ENCODE measurements at places on chromosomes 2 and 18. TPM values are rescaled to one million over a fixed set of nuclear protein-coding genes. Genes with fewer than 3 reads are reported as not detected.

DNA sequence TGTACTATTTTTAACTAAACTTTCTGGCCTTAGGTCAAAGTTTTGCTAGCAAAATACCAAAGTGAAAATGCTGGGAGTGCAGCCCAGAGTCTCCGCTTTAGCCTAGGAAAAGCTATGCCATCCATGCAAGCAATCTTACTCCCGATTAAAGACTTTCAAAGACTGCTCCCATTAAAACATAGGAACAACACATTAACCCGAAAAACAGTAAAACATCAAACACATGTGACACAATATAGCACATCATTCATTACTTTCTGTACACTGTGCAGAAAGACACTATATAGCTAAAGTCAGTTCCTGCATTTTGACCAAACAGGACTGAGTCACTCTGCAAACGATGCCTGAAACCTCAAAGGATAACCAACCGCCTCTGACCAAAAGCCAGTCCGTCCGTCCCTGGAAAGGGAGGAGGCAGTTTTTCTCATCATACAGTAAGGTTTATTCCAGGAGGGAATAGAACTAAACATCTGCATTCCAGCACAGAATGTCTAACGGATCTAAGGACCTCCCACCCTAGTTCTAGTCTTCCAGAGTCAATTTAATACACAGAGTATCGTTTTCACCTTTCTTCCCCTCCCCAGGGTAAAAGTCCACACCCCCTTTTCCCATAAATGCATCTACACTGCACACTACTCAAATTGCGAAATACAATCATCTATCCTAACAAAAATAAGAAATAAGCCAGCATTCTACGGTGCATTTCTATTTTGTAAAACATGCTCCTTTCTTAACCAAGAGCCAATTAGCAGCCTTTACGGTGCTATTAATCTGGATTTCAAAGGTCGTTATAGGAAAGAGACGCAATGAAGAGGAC, 1.7 kb downstream of the ROCK2 start:
- DNase-seq: no peak

DNA sequence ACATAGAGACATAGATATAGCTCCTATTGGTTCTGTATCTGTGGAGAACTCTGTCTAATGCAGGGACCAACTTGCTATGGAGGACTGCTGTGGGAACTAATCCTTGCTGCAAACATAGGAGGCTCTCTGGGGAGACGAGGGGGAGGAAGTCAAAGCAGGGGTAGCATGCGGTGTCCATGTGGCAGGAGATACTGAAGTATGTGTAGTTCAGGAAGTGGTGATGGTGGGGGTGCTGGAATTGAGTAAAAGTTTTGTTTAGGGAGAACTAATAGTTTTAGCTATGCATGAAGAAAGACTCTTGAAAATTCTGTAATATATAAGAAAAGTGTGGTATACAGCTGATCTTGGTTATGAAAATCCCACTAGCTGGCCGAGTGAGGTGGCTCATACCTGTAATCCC, 62.0 kb downstream of the ANKRD44 start:
- DNase-seq: no peak

- no peak for DNase-seq
Observed at GRCh38 chr2:224023188-224023587, 15.9 kb downstream of the SERPINE2 start.

DNA sequence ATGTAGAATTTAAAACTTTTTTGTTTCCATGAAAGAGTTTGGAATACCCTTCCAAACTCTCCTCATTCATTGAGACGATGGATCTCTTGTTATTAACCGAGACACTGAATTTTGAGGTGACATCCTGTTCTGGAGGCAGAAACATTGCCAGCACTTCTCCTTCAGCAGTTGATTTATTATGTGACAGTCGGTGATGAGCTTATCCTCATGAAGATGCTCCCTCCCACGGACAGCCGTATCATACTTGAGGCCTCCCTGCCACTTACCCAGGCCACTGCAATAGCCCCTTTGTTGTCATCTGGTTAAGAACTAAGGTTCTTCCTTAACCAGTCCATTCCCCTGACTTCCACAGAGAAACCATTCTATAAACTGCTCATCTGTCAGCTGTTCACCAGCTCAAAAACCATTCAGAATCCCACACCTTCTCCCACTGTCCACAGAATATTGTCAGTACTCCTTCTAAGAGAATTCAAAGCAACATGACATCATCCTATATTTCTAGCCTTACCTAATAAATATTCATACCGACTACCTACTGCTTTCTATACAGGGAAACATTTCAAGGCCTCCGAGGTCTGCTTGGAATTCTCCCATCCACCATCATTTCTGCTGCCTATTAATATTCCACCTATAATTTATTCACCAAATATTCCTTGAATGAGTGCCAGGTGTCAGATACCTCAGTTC, 139.0 kb upstream of the TRIB2 start:
- no peak for DNase-seq

- DNase-seq: no peak
Observed at GRCh38 chr18:56903686-56904085, 243.2 kb upstream of the BOD1L2 start.

GRCh38 chr2:20092901-20093235, 41.4 kb upstream of the LAPTM4A start:
- DNase-seq: no peak

DNA sequence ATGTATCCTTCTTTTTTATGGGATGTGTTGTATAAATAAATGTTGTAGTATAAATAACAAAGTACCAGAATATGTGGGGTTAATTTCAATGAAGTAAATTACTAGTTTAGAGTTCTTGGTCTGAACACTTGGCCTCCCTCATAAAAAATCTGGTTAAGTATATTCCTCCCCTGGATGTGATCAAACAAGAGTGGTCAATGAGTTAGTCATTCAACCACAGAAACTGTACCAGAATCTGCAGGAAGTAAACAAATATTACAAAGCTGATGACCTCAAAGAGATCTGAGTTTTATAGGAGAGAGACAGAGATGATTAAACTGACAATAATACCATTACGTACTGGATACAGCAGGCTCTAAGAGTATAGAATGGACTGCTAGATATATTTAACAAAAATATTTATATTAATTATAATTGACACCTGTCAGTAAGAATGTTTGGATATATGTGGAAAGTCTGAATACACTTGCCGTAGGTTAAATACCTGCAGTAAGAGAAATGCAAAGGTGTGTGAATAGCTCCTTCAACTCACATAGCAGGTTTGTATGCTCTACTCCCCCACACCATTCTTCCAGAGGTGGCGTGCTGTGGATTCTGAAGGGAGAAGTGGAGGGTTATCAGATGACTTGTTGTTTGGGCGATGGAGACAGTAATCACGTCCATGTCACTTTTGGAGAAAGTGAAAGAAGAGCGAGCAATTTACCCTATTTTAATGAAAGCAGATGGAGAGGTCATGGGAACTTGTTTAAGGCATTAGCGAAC, 108.3 kb upstream of the LRATD1 start:
- DNase-seq: no peak

DNA sequence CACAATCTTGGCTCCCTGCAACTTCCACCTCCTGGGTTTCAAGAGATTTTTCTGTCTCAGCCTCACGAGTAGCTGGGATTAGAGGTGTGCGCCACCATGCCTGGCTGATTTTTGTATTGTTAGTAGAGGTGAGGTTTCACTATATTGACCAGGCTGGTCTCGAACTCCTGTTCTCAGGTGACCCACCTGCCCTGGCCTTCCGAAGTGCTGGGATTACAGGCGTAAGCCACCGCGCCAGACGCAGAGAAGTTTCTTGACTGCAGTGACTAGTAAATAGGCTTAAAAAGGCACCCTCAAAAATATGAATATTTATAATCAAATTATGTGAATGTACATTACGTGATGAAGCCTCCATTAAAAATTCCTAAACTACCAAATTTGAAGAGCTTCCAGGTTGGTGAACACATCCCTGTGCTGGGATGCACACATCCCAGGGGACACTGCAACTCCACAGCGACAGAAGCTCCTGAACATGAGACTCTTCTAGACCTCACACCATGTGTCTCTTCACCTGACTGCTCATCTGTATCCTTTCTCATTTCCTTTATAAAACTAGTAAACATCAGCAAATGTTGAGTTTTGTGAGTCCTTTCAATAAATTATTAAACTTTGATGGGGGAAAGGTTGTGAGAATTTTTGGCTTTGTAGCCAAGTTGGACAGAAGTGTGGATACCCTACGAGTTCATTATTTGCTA, 203.3 kb upstream of the SPOPL start:
- no peak for DNase-seq

- no peak for DNase-seq
Observed at GRCh38 chr2:7025082-7025481, 107.9 kb downstream of the RNF144A start.

ZNF521 gene
- 18.7 TPM for total RNA-seq

DNA sequence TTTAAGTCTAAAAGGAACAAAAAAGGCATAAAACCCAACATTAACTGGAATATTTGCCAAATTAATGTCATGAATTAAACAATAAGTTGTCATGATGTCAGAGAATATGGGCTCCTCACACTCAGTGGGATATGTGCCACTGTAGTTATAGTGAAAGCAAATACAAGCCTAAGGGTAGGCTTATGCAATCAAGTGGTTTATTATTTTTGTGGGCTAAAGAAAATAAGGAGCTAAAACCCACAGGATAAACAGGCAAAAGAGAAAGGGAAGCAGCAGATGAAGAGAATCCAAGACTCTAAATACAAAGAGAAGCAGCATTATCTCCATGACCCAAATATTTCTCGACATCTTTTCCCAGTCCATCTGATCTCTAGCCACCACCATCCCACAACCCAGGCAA, 17.5 kb downstream of the YWHAQ start:
- no peak for DNase-seq

DNA sequence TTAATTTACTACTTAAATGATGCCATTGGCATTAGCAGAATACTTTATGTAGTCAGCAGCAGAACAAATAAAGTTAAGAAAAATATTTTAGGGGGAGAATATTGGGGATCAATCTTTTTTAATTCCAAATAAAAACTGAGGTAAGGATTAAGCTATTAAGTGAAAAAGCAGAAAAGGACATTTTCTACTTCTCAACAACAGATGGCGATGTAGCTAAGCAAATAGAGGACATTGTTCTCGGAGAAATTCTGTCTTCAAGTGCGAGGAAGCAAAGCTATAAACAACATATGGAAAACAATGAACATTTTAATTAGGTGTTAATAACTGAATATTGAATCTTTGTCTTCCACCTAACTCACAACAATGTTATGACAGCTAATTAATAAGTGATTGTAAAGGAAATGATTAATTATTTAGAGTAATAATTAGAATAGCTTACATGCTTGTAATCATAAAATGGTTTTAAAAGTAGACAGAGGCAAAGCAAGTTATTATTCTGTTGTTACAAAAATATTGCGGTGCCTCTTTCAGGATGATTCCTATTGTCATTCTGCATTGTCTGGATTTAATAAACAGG, 32.9 kb upstream of the CCDC93 start:
- no peak for DNase-seq

DNA sequence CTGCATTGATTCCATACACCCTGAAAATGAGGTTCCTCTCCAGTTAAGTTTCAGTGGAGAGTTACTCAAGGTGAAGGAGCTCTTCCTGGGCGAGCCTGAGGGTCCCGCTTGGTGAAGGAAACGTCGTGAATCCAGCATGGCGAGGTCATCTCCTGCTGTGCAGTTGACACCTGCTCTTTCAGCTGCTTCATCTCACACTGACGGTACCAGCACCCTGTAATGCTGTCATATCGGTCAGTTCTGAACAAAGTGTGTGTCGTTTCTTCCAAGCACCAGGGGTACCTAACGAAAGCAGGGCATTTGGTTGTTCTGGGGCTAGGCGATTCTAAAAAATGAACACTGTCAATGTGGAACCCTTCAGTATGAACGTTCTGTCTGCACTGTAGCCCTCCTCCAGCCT, 52.6 kb downstream of the ITGB1BP1 start:
- no peak for DNase-seq

- no peak for DNase-seq
Observed at GRCh38 chr18:79595876-79596374, 83.7 kb upstream of the CTDP1 start.
